ENCODE measurements at places on chromosomes 7 and 10.

DNA sequence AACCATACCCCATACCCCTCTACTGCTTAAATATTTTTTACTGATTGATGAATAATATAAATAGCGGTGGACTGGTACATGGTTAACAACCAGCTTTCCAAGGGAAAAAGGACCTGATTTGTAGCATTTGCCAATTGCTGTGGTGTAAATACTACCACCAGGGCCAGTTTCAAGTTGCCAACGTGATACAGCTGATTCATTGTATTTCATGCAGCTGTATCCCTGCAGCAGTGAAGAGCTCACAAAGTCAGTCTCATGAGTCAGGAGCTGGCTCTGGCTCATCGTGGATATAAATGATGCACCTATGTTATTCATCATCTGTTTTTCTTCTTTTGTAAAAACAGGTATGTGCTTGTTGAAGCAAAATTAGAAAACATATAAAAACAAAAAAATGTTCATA is 15.2 kb downstream of the CALML5 start:
- no peak for DNase-seq

- DNase-seq: no peak
Measured at GRCh38 chr10:16828701-16829175, 11.5 kb upstream of the RSU1 start.

DNA sequence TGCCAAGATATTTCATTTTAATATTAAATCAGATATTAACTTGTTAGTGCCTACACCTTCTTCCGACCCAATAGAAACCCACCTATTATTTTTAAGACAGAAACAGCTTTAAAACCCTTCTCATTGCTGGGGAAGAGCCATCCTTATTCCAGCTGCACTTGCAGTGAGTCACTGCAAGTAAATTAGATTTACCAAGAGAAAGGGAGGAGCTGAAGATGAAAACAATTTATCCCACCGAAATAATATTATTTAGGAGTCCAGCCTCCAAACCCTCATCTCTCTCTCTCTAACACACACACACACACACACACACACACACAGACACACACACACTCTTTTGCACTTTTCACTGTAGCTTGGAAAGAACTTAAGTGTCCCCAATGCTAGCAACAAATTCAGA is 26.9 kb downstream of the TWIST1 start:
- DNase-seq: no peak

- DNase-seq: no peak
Measured at GRCh38 chr7:155979994-155980393, 167.7 kb upstream of the SHH start.

GRCh38 chr7:79709574-79710409 is 256.3 kb upstream of the MAGI2 start:
- no peak for DNase-seq

DNA sequence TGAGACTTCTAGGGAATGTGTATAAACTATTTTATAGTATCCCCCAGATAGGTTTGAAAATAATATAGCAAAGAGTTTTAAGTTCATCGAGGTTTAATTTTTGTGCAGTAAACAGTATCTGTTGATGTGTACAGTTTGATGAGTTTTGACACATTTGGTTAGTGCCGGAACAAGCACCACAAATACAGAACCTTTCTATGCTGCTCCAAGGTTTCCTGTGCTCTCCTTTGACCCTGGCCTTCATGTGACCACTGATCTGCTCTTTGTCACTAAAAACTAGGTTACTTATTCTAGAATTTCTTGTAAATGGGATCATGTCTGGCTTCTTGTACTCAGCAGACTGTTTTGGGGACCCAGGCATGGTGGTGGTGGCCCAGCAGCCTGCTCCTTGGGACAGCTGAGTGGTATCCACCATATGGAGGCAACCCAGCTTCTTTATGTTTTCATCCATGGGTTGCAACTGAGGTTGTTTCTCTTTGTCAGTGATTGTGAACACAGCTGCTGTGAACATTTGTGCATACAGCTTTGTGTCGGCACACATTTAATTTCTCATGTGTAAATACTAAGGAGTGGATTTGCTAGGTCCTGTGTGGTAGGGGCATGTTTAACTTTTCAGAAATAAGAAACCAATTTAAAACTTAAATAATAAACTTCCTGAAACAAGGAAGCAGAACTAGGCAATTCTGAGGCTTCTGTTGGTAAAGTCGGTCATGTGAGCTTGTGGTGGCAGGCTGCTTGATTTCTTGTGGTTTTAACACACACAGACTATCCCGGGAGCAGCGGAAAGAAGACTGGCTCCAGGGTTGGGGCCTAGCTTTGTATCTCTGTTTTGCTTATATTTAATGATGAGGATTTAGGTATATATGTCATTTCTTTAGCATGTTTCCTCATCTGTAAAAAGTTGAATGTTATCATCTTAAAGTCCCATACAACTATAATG is 219.4 kb downstream of the ABCA13 start:
- DNase-seq: no peak

DNA sequence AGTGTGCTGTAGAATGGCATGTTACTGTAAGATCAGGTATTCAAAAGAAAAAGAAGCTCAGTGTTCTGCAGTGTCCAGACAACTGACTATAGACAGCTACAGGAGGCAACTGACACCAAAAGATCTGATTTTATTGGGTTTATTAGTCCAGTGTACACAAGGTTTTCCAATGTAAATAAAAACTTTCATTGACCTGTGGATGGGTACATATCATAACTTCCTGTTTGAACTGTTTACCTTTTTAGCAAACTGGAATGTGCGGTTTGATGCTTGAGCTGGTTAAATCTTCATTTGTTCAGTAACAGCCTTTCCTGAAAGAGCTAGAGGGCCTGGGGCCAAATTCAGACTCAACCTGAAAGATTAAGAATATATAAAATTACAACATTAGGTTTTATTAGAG is 172.6 kb upstream of the SP8 start:
- peak; percentile 64 for DNase-seq

DNA sequence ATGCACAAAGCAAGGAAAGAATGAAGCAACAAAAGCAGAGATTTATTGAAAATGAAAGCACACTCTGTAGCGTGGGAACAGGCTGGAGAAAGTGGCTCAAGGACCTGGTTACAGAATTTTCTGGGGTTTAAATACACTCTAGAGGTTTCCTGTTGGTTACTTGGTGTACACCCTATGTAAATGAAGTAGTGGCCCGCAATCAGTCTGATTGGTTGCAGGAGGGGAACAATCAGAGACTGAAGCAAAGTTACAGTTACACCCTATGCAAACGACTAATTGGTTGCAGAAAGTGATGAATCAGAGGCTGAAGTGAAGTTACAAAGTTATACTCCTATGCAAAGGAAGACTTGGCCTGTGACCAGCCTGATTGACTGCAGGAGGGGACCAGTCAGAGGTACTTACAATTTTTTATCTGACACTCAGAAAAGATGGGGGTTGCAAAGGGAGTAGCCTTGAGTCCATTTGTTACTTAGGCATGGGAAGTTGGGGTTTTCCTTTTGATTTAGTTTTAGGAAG is 3.6 kb upstream of the MTPN start:
- DNase-seq: no peak

Measured in NCI-H1417 treated with DMSO at 0.1 percent for 48 hours (cell line).